Mammary epithelial cell (primary cell): ENCODE measurements at places on chromosomes 12 and 14.

DNA sequence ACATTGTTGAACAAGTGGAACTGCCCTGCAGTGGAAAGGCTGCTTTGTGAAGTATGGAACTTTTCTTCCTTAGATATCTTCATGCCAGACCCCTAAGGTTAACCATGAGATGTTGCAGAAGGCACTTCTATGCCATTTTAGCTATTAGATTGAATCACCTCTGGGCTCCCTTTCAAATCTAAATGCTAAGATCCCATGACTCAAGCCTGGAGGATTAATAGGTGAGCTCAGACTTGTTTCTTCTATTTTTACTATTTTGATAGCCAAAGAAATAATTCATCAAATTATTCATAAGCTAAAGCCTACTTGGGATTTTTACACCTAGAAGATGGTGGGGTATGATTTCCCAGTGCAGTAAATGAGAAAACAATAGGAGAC is 64.3 kb downstream of the DAD1 start:
- peak; percentile 26 for DNase-seq

DNA sequence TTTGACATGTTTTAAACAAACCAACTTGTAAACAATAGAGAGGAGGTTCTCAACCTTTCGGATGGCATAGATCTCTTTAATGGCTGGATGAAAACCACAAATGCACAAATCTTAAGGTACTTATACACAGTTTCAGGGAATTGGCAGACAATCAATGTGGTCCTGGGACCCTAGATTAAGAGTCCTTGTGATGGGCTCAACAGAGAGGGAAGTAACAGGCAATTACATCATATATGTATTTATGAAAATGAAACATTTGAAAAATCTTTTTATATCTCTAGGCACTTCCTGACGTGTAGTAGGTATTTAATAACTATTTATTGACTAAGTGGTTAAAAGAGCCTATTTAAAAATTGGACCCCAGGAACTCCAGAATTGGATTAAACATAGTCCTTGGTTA is 897 bp downstream of the ACTR10 start:
- DNase-seq, result no peak

DNA sequence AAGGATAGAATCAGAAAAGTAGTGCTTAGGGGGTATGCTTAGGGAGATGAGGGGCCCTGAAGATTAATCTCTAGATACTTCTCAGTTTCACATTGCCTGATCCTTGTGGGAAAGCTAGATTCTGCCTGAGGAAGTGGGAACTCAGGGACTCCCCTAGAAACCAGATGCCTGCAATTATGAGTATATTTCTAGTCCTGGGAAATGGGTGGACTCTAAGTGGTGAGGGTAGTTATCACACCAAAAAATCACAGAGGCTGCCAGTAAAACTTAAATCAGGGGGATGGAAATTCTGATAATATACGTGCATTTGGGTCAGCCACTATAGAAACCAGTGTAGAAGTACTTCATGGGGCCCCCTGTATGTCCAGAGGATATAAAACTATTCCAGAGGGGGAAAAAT is 18.3 kb downstream of the HOXC4 start:
- no peak for DNase-seq

DNA sequence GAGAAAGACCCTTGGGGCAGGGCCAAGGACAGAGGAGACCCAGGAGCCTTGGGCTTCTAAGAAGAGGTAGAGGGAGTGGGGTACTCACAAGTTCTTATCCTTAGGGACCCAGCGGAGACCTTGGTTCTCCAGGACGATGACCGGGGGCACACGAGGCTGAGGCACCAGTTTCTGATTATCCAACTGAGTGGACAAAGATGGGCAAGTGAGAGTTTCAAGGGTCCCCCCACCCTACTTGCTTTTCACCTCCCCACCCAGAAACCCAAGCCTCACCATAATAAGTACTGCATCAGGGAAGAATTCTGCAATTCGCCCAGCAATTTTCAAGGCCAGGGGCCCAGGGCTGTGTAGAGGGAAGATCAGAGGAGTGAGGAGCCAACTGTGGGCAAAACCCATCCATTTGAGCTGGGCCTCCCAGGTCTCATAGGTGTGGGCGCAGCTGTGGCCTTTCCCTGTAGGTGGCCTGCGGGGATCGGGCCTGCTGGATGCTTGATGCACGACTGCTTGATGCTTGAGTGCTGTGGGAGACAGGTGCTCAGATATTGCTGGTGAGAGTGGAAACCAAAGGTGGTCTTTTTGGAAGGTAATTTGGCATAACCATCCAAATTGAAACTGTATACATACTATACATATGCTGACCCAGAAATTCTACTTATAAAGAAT is 2.0 kb downstream of the EMC9 start:
- DNase-seq, result no peak

DNA sequence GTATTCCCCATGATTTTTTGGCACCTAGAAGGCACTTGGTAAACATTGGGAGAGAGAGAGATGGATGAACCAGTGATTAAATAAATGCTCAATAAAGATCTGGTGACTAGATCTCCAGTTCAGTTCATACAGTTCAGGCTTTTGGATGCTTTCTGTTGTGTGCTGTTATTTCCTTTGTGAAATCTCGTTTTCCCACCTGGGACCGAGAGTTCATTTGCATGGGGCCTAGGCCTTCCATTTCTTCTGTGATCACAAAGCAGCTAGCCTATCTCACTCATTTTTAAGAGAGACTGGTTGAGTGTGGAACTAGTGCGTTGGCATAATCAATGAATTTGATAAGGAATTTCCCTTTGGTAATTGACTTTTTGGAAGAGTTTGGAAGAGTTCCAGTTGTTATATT is 104.0 kb downstream of the VRK1 start:
- no peak for DNase-seq

DNA sequence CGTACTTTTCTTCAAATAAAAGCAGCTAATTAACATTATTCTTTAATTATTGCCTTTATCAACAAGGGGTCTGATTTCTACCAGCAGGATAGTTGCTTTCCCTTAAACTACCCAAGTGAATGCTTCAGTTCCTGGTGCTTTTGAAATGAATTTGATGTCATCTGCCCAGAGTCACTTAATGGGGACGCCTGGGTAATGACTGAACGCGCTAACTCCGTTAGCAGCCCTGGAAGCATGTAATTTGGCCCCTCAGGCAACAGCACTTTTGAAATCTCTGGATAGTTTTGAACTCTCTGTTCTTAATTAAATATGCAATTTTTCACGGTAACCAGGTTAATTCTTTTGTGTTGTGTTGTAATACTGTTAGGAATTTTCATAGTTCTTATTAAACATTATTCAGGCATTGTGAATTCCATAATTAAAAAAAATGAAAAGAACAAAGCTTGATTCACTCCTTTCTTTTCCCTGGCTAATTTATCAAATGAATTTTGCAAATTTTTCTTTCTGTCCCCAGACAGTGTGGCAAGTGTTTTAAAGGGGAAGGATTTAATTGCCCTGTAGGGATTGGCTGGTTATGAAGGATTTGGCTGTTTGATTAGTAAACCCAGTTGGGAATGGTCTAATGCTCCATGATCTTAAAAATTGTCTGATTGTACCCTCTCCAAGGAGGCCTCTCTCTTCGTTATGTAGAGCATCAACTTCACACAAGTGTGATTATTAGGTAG is 137.5 kb upstream of the MYL2 start:
- no peak for DNase-seq

DNA sequence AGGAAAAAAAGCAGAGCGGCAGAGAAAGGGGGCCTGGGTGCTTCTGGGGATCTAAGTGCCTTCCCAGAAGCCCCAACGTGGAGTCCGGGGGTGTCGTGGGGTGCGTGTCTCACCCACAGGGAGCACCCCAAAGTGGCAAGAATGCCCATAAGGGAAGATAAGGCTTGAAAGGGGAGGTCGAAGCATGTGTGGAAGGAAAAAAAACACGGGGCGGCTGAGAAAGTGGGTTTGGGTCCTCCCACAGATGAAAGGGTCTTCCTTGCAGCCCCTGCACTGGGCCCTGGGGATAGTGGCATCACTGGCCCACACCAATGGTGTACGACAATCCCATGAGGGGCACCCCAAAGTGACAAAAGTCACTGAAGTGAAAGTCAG is 275.5 kb downstream of the ALG10 start:
- no peak for DNase-seq

GRCh38 chr12:6420364-6420763 is 24.4 kb upstream of the CD27 start:
- DNase-seq, result no peak

DNA sequence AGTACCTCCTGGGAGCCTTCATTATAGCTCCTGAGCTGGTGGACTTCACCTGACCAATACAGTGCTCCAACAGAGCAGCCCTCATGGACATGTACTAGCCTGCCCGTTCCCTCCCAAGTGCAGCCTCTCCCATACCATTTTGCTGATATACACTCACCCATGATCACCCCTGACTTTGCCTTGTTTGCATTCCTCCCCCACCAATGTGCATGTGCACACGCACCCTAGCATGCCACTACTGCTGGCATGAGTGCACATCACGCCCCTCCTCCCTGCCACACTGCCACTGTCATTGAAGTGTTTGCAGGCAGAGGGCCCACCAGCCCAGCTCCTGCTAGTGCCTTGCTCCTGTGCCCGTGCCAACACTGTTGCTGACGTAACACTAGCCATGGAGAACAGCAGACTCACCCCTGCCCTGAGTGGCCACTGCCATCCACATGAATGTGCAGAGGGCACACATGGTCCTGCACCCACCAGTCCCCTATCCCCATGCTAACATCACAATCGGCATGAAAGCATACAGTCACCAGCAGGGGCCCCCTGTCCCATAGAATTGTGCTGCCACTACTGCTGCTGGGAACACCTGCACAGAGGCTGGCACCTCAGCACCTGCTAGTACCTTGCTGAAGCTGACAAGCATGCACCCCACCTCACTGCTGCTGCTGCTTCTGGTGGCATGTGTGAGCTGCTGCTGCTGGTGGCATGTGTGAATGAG is 110.3 kb downstream of the SINHCAF start:
- peak; percentile 76 for DNase-seq

DNA sequence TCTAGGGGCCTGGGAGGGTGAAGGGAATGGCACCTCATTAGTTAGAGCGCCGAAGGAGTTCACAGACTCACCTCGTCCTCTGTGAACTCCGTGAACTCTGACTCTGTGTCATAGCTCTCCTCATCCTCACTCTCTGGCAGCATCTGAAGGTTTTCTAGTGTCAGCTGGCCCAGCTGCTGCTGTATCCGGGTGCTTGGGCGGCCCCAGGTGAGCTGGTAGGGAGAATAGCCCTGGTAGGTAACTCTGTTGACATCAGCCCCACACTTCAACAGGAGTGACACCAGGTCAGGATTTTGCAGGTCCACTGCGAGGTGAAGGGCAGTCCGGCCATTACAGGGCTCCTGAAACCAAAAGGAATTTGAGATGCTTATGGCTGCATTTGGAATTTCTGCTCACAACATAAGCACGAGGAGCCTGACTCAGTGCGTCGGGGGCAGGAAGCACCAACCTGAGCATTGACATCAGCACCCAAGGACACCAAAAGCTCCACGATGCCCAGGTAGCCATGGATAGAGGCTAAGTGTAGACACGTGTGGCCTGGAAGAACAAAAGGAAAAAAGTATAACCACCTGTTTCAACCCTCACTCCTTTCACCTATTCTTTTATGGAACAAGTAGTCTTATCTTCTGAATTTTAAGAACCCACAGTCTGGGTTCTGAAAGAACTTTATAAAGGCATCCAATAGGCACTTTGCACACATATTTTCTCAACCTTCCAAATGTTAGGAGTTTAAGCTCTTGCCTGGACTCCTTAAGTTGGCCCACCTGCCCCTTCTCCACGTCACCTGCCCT is 2.0 kb downstream of the NFKBIA start:
- DNase-seq, result peak; percentile 52

- peak; percentile 48 for DNase-seq
Observed at GRCh38 chr14:103103461-103104388, 9.2 kb downstream of the EXOC3L4 start.

GRCh38 chr12:92745856-92746550 is 43.2 kb downstream of the PLEKHG7 start:
- DNase-seq, result peak; percentile 85

GRCh38 chr12:63777340-63777739 is 2.4 kb upstream of the RXYLT1 start:
- DNase-seq, result no peak

- DNase-seq, result no peak
Observed at GRCh38 chr12:133236144-133236543, 467 bp upstream of the ANHX start.

DNA sequence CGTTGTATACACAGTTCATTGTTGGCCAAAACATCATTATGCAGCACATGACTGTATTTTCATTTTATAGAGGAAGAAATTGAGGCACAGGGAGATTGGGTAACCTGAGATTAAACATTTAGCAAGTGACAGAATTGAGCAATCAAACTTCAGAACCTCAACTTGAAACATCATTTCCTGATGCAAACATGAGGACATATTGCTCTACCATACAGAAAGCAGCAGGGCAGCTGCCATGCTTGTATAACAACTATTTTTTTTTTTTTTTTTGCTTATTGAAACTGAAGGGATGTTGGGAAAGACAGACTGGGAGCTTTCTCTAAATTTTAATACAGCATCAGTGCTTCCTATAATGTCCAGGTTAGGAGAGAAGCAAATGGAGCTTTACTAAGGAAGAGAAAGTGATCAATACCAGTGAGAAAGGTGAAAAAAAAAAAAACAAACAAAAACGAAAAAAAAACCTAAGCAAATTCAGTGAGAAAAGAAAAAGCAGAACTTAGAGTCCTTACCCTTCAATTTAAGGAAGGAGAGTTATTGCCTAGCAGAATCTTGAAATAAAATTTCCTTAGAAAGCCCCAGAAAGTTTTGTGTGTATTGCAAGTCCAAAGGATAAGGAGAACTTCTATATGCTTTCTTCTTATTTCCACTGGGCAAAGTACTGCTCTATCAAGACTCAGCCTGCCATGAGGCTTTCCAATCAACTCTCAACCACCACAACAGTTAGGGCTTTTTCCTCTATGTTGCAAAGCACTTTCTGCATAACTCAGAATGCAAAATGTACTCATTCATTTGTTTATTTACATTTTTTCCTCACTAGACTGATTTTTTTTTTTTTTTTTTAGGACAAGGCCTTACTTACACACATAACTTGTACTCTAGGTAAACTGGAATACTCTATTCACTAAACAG is 21.6 kb downstream of the BTG1 start:
- DNase-seq, result no peak
